ENCODE measurements at places on chromosomes 5 and 9.

- no peak for DNase-seq
These were observed 488 bp downstream of the COL15A1 start for GRCh38 chr9:98944057-98944733.

DNA sequence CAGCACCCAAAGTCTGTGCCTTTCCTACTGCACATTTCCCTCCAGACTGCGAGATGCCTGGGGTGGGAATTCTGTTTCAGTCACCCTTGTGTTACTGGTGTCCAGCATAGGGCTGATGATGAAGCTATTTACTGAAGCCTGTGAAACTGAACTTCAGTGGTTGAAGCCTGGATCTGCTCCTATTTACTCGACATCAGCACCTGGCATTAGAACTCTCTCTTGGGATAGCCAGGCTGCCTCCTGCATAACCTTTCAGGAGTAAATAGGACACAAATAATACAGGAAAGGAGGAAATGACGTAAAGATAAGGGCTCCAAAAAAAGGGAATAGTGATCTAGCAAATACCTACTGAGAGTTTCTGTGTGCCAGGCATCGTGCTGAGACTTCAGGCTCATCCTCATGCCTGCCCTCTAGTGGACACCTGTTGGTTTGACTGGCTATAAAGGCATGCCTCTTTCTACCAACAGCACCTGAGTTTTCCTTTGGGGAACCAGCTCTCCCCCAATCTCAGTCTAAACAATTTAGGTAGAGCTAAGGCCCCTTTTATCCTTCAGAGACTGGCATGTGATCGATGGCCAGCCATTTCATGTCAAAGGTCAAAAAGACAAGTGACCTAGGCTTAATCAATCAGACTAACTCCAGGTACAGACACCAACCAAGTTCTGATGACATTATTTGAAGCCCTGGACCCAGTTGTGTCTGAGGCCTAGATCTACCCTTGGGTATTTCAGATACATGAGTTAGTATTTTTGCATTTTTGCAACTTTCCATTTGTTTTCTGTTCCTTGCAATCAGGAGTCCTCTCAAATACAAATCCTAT is 192.1 kb upstream of the TRIM32 start:
- DNase-seq, result peak; percentile 4

DNA sequence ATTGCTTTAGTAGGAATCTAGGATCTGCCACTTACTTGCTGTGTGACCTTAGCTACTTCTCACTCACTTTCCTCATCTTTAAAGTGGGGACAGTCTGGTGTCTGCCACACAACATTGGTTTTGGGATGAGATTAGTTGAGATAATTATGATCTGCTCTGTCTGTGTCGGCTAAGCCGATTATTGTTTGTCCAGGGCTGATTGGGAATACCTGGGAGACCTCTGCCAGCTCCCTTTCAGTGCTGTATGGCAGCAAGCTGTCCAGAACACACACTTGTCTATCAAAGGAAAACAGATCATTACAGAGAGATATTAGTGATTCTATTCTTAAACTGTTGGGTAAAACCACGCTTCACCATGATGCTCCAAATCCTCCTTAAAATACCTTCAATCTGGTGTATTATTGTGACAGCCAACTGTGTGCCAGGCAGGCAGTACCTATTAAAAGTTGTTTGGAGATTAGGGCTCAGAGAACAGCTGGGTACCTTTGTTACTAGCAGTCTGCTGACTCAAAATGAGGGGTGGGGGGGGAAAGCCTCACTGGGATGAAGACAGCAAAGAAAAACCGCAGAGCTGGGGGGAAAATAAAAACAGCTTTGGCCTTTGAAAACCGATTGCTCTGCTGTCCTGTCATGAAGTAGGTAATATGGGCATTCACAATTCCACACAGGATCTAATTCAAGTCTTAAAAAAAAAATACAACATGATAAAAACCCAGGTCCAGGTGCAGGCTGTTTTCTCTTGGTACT is 458.4 kb upstream of the C9orf72 start:
- no peak for DNase-seq

DNA sequence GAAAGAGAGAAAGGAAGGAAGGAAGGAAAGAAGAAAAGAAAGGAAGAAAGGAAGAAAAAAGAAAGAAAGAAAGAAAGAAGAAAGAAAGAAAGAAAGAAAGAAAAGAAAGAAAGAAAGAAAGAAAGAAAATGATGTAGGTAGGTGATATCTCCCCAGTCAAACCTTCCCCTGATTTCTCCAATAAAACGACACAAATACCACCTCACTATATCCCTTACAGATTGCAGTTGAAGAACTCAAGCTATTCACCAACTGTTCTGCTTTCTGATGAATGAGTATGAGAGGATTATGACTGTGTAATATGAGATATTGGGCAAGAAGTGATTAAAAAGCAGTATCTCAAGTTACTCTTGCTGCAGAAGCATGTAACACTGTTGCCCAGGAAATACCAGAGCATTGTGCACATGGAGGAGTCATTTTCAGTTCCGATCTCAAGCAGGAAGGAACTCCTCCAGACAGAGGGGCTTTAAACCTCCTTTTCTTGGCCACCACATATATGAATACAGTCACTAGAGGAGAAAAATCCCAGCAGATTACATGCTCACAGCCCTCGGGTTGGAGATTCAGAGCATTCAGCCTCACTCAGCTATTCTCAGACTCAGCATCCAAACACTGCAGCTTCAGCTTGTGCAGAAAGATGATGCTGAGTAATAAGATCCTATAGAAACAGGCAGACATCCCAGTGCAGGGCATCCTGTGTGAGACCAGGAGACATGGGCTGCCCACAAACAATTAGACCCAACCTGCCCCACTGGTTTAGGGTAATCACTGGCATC is 61.4 kb downstream of the UGCG start:
- peak; percentile 50 for DNase-seq

GRCh38 chr5:154896562-154897165 is 38.2 kb downstream of the CNOT8 start:
- DNase-seq, result no peak

DNA sequence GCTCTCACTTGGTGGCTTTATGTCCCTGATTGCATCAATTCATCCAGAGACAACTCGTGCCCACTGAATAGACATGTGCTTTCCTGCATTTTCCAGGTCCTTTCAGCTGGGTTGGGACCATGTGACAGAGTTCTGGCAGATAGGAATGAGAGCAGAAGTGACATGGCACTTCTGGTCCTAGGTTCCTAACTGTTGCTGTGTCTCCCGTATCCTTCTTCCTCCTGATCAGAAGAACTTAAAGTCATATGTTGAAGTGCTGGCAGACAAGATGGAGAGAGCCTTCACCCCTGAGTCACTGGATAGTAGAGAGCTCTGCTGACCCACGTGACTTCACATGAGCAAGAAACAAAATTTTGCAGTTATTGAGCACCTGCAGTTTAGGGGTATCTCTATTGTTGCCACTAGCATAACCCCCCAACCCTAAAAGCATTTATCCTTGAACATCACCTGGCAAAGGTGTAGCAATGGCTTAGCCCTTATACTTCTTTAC is 80.0 kb downstream of the NREP start:
- DNase-seq, result no peak

DNA sequence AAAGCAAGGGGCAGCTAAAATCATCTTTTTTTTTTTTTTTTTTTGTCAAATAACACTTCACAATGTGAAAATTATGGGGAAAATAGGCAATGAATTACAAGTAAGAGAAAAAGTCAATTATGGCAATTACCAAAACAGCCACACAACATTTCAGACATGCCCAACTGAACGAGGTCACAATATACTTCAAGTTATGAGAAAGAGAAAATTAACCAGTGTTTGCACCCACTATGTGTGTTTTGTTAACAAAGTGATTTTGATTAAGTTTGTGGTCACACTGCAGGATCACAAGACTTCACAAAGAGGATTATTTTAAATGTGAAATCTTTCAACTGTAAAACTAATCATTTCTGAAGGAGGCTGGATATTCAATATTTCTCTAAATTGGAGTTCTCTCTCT is 1032.8 kb upstream of the DMAC1 start:
- DNase-seq, result no peak

GRCh38 chr9:116333254-116333653 is 179.7 kb downstream of the PAPPA start:
- DNase-seq, result no peak
